ENCODE measurements at places on chromosomes 7 and 10.

DNA sequence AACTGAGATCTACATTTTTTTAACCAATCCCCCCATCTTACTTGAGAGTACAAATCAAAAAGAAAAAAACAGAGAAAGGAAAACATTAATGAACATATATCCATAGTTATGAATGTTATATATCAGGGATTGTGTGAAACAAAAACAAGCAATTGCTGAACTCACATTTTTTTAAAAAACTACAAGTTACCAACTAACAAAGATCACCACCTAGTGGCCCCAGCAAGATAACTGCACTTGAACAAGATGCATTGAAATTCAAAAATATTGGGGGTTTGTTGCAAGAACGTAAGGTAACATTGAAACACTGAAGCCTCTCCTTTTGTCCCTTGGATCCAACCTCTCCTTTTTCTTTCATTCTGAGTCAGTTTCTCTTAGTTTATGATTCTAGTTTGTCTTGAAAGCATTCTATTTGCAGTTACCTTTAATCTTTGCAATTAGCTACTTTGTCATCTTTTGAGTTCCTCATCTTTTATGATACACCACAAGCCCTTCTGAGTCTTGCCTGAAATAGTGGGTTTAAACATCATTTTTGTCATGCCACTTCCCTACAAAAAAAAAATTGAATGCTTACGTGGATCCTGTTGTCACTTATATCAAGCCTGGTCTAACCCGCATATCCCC, 87.3 kb upstream of the TES start:
- no peak for DNase-seq

DNA sequence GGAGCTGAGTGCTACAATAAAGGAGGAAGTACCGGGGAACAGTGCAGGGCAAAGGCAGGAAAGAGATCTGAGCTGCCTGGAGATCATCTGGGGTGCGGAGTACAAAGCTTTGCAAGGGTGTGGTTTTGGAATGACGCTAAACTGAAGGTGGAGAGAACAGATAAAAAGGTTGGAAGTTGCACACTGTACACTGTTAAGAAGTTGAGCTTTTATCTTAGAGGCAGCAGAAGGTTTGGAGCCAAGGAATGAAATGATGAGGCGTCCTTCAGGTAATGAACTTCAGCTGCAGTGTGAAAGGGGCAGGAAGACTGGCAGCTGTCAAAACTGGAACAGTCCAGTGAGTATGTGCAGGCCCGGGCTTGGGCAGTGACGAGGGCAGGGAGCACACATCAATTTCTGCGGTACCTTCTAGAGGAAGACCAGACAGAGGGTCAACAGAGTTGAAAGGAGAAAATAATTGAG, 7.2 kb upstream of the ANKRD61 start:
- no peak for DNase-seq

DNA sequence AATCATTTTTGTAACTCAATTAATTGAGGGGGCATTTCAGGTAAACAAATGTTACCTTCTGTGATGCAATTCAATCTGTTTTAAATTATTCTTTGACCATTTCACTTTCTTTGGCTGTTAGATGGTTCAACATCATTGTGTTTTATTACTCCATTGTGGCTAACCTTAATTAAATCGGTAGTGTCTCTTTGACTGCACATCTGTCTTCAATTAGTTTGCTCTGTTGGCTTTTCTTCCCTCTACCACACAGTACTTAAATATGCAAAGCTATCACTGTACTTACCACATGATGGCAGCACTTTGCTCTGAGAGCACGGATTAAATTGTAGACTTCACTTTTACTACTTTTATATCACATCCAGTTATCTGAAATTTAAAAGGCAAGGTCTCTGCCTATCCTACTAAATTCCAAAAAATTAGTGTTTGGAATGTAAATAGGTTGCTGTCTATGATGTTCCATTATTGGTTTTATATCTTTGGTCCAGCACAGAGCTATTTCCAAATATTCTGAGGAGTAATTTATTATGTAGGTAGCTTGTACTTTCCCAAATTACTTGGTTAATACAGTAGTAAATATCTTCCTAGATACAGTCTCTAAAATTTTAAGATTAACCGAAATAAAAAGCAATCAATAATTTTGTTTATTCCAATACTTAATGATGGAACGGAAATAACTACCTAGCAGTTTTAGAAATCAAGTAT, 352.0 kb downstream of the PCLO start:
- no peak for DNase-seq

DNA sequence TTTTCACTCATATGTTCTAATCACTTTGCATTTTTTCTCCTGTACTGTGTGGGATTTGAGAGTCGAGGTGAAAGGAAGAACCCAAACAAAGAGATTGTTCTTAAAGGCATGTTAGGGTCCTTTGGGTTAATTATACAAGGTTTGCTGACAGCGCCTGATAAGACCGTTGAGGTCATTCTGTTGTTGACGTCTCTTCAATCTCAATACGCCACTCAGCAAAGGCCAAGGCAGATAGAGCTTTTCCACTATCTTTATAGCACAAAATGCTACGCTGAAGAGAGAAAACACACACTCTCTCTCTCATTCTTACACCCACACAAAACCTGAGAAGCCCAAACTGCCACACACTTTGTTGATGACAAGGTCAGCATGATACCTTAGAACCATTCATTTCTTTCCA, 228.7 kb downstream of the CNTNAP2 start:
- DNase-seq, result no peak

DNA sequence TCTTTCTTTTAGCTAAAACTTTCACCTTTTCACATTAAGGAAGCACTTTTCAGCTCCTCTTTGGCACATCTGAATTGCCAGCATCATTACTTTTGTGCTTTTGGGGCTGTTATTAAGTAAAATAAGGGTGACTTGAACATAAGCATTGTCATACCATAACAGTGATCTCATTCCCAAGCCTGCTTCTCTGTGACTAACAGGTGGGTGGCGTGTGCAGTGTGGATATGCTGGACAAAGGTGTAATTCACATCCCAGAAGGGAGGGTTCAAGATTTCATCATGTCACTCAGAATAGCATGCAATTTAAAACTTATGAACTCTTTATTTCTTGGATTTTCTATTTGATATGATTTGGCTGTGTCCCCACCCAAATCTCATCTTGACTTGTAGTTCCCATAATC, 517.4 kb upstream of the MKI67 start:
- no peak for DNase-seq
